Stimulated activated CD4-positive, alpha-beta T cell treated with anti-CD3 and anti-CD28 coated beads, Interleukin-12 subunit alpha, Interleukin-12 subunit beta, amount 100 ng/mL, for 24 hours (primary cell): ENCODE measurements at places on chromosomes 2 and 18.

- no peak for DNase-seq
Measured at GRCh38 chr2:203437511-203437910, 97.6 kb downstream of the RAPH1 start.

DNA sequence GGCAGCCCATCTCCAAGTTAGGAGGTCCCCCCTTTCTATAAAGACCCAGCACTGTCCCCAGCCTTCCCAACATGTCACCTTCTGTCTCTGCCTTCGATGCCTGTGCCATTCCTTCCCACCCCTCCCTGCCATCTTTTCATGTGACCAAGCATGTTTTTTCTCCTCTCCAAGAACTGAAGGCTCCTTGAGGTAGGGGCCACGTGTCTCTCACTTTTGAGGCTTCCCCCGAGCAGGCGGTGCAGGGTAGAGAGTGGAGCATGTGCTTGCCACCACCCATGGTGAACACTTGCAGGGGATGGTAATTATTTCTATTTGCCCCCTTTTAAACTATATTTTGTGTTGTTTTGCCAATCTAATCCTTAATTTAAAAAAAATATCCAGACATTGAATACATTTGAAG lies 168.4 kb downstream of the ACKR3 start:
- no peak for DNase-seq

- no peak for DNase-seq
Measured at GRCh38 chr2:6793371-6793770, 72.3 kb downstream of the CMPK2 start.

GRCh38 chr18:65363911-65364632 lies 386.7 kb upstream of the CDH7 start:
- DNase-seq, result no peak

DNA sequence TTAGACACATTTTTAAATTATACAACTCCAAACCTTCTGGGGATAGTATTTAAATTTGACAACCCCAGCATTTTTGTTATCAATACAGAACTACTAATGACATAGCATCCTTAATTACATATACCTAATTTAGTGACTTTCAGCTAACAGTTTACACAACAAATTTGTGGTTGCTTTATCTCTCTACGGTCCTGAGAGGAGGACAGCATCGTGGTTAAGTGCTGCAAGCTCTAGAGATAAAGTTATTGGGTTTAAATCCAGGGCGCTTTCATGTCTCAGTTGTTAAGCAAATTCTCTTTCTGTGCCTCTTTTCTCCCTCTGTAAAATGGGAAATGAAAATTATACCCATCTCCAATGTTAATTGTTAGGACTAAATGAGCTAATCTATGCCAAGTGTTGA lies 129.3 kb downstream of the METTL4 start:
- no peak for DNase-seq
